Activated CD4-positive, alpha-beta T cell treated with anti-CD3 and anti-CD28 coated beads, Interleukin-2, amount 10 ng/mL, durations not matched to agents 24 days and 14 days (primary cell): ENCODE measurements at places on chromosomes 13 and 19.
A peak's percentile ranks its signal among the peaks of the same experiment; 100 is the strongest.

GRCh38 chr13:27053902-27054595, 117.6 kb downstream of the USP12 start:
- no peak overlapping the region for H3K4me3 ChIP-seq
- H3K27ac ChIP-seq: no peak overlapping the region
- H3K27me3 ChIP-seq: no peaks in the 10 kb centered on the region
- DNase-seq: no peak
- H3K4me1 ChIP-seq: peaks cover 25% of the 10 kb centered on the region
- no peaks in the 10 kb centered on the region for H3K36me3 ChIP-seq

GRCh38 chr13:71577127-71577526, 289.9 kb downstream of the DACH1 start:
- no peak for DNase-seq
- no peak overlapping the region for H3K27ac ChIP-seq
- no peaks in the 10 kb centered on the region for H3K36me3 ChIP-seq
- H3K4me1 ChIP-seq: no peaks in the 10 kb centered on the region
- H3K27me3 ChIP-seq: no peaks in the 10 kb centered on the region

- DNase-seq: peak; percentile 84
- H3K4me1 ChIP-seq: peaks cover 3% of the 10 kb centered on the region
- H3K36me3 ChIP-seq: peaks cover 40% of the 10 kb centered on the region
- H3K27me3 ChIP-seq: no peaks in the 10 kb centered on the region
Measured at GRCh38 chr19:46840498-46840942, 10.1 kb downstream of the AP2S1 start.

DNA sequence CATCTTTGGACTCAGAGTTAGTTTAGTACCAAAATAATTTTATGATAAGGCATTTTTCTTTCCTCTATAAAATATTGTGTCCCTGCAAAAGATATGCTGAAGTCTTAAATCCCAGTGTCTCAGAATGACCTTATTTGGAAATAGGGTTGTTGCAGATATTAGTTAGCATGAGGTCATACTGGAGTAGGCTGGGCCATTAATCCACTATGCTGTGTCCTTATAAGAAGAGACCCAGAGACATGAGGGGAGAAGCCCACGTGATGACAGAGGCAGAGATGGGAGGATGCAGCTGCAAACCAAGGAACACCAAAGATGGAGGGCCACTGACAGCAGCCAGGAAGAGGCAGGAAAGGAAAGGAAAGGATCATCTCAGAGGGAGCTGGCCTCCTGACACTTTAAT, 6.4 kb downstream of the POGLUT2 start:
- DNase-seq: peak; percentile 41
- no peak overlapping the region for H3K27ac ChIP-seq
- H3K4me3 ChIP-seq: no peak overlapping the region
- H3K36me3 ChIP-seq: peaks cover 48% of the 10 kb centered on the region

DNA sequence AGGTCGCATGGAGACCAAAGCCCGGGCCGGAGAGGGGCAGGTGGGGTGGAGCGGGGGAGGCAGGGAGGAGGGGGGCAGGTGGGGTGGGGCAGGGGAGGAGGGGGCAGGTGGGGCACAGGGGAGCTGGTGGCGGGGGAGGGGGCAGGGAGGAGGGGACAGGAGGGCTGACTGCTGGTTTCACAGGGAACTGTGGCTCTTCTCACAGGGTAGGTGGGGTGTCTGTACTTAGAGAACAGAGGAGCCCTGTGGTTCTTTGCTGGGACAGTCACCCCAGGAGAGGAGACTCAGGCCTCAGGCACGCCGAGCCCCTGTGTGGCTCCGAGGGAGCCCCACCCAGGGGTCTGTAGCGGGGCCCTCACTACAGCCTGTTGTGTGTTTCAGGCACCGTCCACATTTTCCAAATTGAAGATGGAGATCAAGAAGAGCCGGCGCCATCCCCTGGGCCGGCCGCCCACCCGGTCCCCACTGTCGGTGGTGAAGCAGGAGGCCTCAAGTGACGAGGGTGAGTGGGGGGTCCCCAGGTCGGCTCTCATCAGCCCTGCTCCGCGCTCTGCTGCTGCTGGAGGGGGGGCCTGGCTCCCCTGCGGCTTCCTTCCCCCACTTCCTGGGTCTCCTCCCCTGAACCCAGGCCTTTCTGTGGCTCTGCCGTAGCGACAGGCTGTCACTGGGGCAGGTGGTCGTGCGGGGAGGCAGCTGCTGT, 162.7 kb downstream of the KDM4B start:
- DNase-seq: no peak
- H3K4me1 ChIP-seq: no peaks in the 10 kb centered on the region
- no peak overlapping the region for H3K4me3 ChIP-seq
- H3K27ac ChIP-seq: no peak overlapping the region

DNA sequence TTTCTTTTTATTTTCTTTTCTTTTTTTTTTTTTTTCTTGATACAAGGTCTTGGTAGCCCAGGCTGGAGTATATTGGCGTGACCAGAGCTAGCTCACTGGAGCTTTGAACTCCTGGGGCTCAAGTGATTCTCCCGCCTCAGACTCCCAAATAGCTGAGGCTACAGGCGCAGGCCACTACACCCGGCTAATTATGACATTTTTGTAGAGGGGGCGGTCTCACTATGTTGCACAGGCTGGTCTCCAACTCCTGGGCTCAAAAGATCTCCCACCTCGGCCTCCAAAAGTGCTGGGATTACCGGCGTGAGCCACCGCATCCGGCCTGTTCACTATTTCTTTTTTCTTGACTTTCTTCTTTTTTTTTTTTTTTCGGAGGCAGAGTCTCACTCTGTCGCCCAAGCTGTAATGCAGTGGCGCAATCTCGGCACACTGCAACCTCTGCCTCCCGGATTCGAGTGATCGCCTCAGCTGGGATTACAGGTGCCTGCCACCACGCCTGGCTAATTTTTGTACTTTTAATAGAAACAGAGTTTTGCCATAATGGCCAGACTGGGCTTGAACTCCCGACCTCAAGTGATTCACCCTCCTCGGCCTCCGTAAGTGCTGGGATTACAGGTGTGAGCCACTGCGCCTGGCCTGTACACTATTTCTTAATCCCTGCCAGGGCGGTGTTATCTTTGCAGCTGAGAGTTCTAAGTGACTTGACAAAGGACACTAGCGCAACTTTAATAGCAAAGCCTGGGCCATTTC, 37.1 kb upstream of the LSM14A start:
- H3K4me1 ChIP-seq: peaks cover 14% of the 10 kb centered on the region
- peaks cover 4% of the 10 kb centered on the region for H3K27me3 ChIP-seq
- no peaks in the 10 kb centered on the region for H3K36me3 ChIP-seq
- H3K4me3 ChIP-seq: peak overlapping the region; percentile 94

GRCh38 chr13:29648760-29649159, 53.3 kb upstream of the SLC7A1 start:
- no peaks in the 10 kb centered on the region for H3K36me3 ChIP-seq
- peak overlapping the region; percentile 57 for H3K27ac ChIP-seq
- H3K4me3 ChIP-seq: peak overlapping the region; percentile 52
- no peak for DNase-seq
- H3K27me3 ChIP-seq: no peaks in the 10 kb centered on the region
- peaks cover 8% of the 10 kb centered on the region for H3K4me1 ChIP-seq
